ENCODE measurements at places on chromosomes 16 and 17. TPM values are rescaled to one million over a fixed set of nuclear protein-coding genes. Genes with fewer than 3 reads are reported as not detected.

SCN4A gene
- not detected for total RNA-seq

P2RX1 gene
- total RNA-seq = 8.5 TPM

EME1 gene
- 0.66 TPM for total RNA-seq

GPR179 gene
- total RNA-seq = not detected

EFCAB5 gene
- total RNA-seq = 0.22 TPM

SLC52A1 gene
- not detected for total RNA-seq

ZNF764 gene
- total RNA-seq = 7.4 TPM

STXBP4 gene
- total RNA-seq = 8.5 TPM

USP32 gene
- 63.7 TPM for total RNA-seq

MEIOC gene
- total RNA-seq = not detected

KRTAP3-1 gene
- total RNA-seq = not detected

MMP15 gene
- 15.1 TPM for total RNA-seq

RNF157 gene
- 0.44 TPM for total RNA-seq

C16orf54 gene
- not detected for total RNA-seq

WFIKKN1 gene
- total RNA-seq = 0.22 TPM

SLC16A11 gene
- not detected for total RNA-seq

JPH3 gene
- not detected for total RNA-seq

ATP2A3 gene
- total RNA-seq = 27.6 TPM

ZNF319 gene
- total RNA-seq = 6.3 TPM

GGT6 gene
- not detected for total RNA-seq

PRSS8 gene
- total RNA-seq = not detected

HCRT gene
- not detected for total RNA-seq

P4HB gene
- 1,222 TPM for total RNA-seq

FGF11 gene
- total RNA-seq = 0.44 TPM

SPEM3 gene
- not detected for total RNA-seq

OTOP2 gene
- not detected for total RNA-seq

HOXB2 gene
- total RNA-seq = 10.5 TPM

PDPK1 gene
- 34.6 TPM for total RNA-seq

DNAH2 gene
- 0.88 TPM for total RNA-seq

LDHD gene
- total RNA-seq = 1.5 TPM

ACSM3 gene
- total RNA-seq = 0.22 TPM

MYCBPAP gene
- 0.44 TPM for total RNA-seq

All from placental pericyte (primary cell).